ELF-1 (cell line): ENCODE measurements at places on chromosomes 11 and 22.
A peak's percentile ranks its signal among the peaks of the same experiment; 100 is the strongest.

DNA sequence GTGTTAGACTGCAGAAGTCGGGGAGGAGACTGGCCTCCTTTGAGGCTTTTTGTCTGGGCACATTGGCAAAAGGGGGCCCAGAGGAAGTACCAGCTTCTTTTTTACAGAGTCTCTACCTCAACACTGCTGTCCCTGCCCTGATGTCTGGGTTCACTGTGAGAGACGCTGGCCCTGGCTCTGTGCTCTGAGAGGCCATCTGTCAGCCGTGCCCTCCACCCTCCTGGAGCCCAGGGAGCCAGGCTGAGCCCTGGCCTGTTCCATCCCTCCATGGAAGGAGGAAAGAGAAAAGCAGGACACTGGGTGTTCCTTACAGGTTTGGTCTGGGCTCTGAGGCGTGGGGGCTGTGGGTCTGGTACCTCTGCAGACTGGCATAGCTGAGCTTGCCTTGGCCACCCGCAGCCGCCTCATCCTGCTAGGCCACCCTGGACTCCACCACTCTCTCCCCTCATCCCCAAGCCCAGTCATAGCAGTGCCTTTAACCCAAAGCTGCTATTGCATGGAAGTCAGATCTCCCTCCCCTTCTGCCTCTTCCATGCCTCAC is 105.5 kb upstream of the PARVA start:
- DNase-seq = no peak

DNA sequence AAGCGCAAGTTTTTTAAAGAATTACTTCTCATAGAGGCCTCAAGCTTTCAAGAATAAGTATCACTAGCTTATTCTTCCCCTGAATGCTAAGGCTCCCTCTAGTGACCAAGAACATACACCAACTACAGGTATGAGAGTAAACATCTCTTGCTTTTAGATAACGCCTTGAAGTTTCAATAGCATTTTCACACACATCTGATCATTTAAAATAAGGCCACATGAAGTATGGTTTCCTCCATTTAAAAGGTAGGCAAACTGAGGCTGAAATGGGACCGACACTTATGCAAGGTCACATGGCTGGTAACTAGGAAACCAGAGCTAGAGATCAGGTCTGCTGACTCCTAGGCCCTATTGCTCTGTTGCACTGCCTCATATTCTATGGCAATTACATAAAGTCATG is 66.5 kb downstream of the CCDC34 start:
- no peak for DNase-seq

DNA sequence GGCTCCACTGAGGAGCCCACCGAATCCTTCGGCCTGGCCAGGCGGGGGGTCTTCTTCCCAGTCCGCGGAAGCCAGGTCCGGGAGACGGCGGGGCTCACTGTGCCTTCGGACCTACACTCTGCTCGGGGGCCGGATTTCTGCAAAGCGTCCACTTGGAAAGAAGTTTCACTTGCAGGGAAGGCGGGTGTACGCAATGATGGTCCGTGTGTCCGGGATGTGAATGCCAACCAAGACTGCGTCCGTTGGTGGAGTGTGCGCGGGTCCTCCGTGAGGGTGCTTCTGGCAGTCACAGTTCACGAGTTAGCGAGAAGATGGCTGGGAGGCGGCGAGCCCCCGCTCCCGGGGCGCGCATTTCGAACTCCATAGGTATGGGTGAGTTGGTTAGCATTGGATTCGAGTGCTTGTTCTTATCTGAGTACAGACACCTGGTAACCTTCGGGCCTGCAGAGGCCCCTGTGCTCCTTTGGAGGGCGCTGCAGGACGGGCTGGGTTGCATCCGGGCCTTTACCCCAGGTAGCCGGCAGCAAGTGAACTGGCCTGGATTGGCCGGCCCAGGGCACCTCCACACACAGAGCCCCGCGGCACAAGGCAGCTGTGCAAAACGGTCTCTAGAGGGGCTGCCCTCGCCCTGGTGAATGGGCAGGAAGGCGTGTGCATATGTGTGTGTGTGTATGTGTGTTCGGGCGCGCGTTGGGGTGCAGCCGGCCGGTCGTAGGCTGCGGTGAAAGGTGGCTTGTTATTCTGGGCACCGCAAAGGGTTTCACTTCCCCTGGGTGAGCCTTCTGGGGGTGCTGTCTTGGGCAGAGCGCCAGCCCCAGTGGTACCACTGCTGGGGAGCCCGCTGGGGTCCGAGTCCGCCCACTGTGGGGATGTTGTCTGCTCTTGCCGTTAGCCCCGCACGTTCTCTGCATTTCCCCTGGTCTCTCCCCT is 13.3 kb upstream of the CYP2R1 start:
- peak; percentile 89 for DNase-seq

GRCh38 chr11:120169981-120170698 is 32.2 kb upstream of the TRIM29 start:
- no peak for DNase-seq

GRCh38 chr11:94831529-94831928 is 63.4 kb downstream of the AMOTL1 start:
- DNase-seq = no peak

DNA sequence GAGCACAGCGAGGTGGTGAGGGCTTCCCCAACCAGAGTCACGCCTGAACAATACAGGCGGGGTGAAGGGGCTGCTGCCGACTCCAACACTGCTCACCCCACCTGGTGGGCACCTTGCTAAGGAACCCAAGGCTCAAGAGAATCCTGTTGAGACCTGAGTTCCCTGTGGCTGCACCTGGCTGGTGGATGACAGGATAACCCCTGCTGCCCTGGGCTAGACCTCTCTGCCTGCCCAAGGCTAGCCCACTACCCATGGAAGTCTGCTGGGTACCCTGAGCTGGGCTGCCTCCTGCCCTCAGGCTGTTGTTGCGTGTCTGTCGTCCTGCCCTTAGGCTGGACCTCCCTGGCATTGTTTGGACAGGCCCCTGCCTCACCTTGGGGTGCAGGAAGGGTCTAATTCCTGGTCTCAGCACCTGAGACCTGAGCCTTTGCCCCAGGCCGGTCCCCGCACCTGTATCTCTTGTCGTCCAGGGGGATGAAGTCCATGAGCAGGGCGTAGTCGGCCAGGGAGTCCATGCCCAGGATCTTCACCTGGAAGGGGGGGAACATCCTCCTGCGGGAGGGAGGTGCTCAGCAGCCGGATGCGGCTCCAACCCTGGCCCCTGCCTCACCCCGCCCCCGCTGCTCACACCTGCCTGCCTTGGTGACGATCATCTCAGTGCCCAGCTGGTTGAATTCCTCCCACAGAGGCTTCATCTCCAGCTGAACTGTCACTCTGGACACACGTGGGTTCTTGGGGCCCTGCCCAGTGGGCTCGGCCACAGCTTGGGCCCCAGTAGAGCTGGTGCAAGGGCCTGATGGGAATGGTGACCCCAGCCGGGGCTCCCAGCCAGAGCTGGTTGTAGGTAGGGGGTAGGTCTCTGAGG is 4.9 kb upstream of the NUDT8 start:
- no peak for DNase-seq

DNA sequence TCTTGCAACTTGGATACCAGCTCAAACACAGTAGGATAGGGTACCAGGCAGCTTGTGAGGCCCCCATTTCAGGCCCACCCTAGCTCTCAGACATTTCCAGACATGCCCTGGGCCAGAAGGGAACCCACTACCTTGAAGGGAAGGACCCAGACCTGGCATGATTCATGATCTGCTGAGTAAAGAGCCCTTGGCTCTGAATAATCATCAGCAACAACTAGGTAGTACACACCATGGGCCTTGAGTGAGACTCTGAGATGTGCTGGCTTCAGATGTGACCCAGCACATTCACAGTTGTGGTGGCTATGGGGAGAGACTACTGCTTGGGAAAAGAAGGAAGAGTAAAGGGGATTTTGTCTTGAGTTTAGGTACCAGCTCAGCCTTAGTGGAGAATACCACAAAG is 23.6 kb downstream of the JRKL start:
- DNase-seq = no peak

- no peak for DNase-seq
These were observed 38.4 kb downstream of the CD44 start for GRCh38 chr11:35177370-35177769.

DNA sequence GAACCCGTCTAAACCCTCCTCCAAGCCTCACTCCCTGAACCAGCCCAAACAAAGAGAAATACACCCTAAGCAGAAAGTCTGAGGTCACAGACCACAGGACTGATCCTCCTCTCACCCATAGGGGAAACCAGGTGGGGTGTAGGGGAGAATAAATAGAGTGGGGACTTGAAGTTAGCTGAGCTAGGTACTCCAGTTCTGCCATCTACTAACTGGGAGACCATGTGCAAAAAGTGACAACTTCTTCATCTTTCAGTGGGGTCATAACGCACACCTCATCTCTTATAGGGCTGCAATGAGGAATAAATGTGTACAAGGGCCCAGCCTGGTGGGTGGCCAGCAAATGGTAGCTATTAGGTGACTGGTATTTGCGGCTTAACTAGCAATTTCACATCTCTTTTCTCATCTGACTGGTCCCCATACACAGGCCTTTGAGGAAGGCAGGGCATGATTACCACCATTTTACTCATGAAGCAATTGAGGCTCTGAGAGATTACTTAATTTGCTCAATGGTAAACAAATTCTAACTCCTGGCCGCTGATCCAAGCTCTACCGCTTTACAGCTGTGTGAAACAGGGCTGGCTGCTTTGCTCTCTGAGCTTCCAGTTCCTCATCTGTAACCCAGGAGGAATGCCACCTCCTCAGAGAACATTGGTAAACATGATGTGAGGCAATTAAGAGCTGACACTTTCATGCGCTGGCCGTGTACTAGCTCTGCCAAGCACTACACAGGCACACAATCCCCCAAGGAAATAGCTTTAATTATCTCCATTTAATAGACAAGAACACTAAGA is 16.6 kb downstream of the TBC1D10A start:
- no peak for DNase-seq

DNA sequence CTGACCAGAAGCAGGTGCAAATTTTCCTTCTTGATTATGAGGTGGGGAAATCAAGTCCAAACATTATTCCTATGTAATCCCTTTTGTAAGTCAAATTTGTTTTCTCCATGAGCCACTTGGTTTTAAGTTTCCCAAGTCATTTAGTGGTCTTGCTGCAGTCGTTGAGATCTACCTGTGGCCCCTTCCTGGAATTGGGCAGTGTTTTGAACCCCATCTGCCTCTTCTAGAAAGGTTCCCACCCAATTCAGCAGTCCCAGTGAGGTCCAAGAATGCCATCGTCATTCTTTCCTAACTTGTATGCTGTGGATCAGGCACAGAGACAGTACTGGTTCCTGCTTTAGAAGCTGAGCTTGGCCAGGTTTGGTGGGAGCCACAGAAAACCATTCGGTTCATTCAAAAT is 77.8 kb upstream of the GNAZ start:
- DNase-seq = no peak

GRCh38 chr11:38952698-38953097 is 2354.7 kb upstream of the RAG2 start:
- no peak for DNase-seq

GRCh38 chr11:126465573-126466188 is 110.2 kb downstream of the ST3GAL4 start:
- DNase-seq = no peak

DNA sequence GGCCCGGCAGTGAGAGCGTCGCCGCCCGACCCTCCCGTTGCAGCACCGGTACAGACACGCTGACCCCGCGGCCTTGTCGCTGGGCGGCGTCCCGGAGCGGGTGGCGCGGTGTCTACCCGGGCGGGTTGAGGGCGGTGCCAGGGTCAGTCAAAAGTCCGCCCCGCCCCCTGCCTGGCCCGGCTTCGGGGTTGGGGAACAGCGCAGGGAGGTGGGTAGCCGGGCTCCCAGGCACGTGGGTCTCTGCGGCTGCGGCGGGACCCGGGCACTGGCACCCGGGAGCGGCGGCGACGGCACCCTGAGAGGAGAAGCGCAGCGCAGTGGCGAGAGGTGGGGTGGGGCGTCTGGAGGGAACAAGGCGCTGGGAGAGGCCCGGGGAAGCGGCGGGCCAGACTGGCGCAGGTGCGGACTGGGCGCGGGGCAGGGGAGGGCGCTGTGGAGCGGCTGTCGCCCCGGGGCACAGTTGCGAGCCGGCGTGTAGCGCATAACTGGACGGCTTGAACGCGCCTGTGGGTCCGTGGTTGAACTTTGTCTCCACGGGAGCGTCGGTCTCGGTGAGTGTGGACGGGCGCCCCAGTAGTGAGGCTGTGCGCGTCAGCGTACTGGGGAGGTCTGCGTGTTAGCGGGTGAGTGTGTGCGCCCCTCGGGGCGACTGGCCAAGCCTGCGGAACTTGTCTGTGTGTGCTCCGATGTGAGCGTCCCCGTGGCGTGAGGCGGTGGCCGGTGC is at the start of gene P2RY2:
Gene P2RY2, plus strand, starts transcription at position 176 of the 724 bp plus-strand sequence. CDS start 15,879 bp downstream, outside the sequence.
- peak; percentile 79 for DNase-seq

DNA sequence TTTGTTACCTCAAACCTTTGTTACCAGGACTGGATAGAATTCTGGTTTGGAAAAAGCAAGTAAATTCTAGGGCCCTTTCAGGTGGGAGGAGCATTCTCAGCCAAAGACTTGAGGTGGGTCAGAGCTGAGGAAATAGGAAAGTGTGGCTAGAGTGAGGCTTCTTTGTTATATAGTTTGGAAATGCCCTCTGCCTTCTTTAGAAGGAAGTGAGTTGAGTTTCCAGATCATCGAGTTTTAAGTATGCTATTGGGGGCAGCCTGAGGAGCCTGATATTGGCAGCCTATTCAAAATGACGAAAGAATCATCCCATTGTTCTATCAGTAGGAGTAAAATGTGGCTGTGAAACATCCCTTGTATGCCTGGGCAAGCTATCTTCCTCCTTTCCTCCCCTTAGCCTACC is 134.1 kb downstream of the ARHGAP42 start:
- no peak for DNase-seq

DNA sequence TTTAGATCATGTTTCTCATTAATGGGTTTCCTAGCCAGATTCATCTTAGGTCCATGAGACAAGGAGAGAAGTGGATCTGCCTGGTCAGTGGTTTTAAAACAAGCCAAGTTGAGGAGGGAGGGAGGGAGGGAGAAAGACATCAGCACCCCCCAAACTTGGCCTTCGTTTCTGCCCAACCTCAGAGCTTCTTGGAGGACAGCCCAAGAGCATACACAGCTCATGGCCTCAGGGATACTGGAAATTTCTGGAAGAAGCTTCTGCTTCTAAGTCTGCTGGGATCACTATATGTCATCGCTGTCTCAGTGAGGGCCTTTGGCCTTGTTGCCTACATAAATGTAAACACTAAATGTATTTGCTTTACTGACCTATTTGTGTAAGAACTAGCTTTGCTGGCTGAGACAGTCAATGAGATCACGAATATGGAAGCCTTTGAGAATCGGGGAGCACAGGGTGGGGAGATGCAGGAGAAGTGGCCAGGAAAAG is 375.1 kb downstream of the BUD13 start:
- no peak for DNase-seq
